Hepatic stellate cell (primary cell): ENCODE measurements at places on chromosomes 7 and 10.
A peak's percentile ranks its signal among the peaks of the same experiment; 100 is the strongest.

DNA sequence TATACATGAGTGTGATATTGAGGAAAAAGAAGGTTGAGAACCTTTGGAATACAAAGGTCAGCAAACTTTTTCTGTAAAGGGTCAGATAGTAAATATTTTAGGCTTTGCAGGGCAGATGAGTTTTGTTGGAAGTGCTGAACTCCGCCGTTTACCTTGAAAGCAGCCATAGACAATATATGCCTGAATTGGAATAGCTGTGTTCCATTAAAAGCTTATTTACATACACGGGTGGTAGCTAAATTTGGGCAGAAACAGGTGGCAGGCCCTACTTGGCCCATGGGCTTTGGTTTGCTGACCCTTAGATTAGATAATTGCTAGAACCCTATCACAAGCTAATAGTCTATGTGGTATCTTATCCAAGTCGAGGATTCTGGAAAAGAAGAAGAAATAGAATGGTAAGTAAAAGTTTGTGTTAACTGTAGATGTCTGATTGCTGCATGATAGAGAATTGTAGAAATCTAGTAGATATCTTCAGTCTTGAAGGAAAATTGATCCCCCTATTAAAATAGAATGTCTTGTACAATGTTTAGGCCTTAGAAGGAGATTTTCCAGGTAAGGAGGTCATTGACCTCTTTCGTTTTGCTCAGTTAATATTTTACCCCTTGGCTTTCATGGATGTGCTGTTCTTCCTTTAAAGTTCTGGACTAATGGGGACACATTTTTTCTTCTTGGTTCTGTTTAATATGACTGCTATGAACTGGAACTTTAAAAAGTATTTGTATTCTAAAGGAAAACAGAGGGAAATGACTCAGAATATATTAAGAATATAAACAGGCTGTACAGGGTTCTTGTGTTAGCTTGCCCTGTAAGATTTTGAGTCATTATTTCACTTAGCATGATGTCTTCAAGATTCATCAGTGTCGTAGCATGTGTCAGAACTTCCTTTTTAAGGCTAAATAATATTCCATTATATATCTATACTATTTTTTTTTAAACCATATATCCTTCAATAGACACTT lies 8.0 kb downstream of the RBM33 start:
- DNase-seq = peak; percentile 43

DNA sequence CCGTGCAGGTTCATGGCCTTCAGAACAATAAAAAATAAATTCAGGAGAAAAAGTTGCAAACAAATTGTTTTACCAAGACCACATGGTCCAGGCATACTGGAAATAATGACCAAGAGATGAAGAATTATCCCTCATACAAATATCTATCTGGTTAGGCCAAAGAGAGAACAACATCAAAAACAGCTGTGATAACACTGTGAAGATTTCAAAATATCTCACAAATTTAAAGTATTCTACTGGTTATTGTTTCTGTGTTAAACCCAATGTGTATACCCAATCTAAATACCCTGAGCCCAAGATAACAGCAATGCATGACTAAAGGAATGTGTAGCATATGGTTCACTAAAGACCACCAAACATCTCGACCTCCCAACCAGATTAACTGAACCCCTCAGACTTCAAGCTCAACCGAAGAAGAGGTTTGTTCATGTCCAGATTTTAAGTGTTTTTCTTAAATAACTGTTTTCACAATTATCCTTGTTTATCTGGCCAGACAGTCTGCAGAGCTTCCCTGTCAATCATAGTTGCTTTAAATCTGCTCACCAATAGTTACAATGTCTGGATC lies 10.9 kb downstream of the OR9A2 start:
- no peak for DNase-seq

GRCh38 chr7:155594961-155595366 lies 48.6 kb upstream of the CNPY1 start:
- no peak for DNase-seq

GRCh38 chr10:96660297-96660696 lies 60.0 kb downstream of the PIK3AP1 start:
- no peak for DNase-seq

DNA sequence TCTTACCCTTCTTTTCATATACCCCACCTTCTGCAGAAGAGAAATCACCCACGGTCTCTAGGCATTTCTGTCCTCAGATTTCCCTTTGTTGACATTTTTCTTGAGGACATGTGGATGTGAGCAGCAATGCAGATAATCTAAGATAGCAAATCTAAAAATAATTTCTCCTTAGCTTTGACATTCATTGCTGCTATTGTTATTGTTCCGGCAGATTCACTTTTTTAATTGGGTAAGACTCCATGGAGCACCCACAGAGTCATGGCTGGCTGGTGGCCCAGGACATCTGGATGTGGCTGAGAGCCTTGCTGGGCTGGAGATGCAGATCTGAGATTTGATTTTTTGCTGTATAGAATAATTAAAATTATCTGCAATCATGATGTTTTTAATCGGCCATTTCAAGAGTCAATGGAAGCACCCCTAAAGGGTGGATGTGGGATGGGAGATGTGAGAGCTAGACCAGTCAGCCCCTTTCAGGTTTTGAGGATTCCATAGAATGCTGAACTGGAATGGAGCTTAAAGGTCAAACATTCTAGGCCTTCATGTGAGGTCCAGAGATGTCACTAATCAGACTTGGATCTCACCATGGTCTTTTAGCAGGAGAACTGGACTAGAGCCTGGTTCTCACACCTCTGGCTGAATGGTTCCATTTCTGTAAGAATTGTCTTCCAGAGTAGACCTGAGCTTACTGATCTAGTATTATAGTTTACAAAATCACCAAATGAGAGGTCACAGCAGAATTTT lies 37.5 kb downstream of the TAS2R41 start:
- DNase-seq = no peak

- no peak for DNase-seq
These were observed 248.1 kb downstream of the PLXNA4 start for GRCh38 chr7:132328047-132328620.

GRCh38 chr10:77182803-77183202 lies 454.8 kb downstream of the KCNMA1 start:
- DNase-seq = no peak

GRCh38 chr10:30116041-30116491 lies 56.7 kb upstream of the JCAD start:
- no peak for DNase-seq

GRCh38 chr10:93435621-93436397 lies 46.3 kb downstream of the MYOF start:
- DNase-seq = peak; percentile 23

- DNase-seq = no peak
These were observed 39.3 kb downstream of the RABGEF1 start for GRCh38 chr7:66779669-66780409.

GRCh38 chr7:43735802-43736603 lies 6.7 kb upstream of the COA1 start:
- DNase-seq = no peak

DNA sequence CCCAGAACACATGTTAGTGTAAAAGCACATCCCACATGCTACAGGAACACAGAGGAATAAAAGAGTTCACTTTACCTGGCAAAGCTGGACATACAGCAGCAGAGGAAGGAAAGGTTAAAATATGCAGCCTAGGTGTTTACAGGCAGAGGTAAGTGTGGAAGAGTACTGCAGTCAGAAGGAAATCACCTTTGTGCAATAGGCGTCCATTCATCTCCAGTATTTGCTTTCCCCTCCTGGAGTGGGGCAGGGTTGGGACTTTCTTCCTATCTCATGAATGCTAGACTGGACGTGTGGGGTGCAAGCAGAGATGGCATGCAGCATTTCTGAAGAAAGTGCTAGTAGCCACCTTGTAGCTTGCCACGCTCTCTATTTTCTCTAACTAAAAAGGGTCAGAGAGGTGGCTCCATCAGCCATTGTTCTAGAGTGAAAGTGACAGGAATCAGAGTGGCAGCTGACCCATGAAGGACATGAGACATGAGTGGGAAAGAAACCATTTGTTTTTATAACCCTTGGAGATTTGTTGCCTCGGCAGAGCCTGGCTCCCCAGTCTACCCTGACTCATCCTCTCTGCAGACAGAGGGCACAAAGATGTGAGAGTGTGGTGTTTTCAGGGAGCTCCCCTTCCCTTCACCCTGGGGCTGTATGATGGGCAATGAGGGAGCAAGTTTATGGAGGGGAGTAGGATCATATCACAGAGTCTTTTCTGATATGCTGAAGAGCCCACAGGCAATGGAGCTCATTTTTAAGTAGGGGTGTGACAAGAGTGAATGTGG lies 101.2 kb upstream of the SEC61G start:
- no peak for DNase-seq

DNA sequence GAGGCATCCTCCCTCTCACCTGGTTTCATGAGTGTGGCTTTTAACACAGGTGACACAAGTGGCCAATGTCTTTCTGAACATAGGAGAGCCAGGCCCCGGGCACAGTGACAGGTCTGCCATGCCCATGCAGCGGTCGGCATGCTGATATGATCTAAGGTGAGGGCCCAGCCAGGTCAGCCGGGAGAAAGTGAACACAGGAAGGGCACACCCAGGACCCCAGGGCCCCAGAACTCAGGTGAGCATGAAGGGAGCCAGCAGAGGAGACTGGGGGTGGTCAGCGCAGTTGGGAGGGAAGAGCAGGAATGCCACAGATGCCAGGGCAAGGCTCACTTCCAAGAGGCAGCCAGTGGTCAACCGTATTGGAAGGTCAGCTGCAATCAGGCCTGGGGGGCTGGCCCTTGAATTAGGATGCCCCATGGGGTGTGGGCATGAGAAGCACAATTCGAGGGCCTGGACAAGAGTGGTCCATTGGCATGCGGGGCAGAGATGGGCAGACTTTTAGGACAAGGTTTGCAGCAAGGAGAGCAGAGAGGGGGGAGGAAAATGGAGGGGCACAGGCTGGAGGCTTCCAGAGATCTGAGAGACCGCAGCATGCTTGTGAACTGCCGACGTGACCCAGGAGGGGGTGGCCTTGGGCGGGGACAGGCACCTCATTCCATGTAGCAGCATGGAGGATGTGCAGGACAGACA lies 3.9 kb upstream of the INPP5A start:
- DNase-seq = no peak

GRCh38 chr7:32511791-32512190 lies 16.5 kb downstream of the AVL9 start:
- DNase-seq = no peak

- DNase-seq = no peak
These were observed 376.9 kb upstream of the NRG3 start for GRCh38 chr10:81498011-81498551.

DNA sequence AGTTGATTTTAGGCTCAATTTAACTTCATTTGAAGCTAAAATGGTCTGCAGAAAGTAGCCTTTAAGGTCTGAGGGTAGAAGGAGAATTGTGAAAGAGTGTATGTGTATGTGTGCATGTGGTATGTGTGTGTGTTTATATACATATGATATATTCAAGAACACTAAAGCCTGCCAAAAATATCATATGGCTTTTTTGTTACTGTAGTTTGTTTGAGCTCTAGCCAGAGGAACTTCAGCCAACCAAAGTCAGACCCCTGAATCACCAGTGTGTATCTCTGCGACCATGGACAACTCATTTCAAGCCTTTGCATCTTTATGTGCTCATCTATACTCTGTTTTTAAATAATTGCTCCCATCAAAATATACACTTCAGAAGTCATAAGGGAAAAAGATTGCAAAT lies 58.4 kb upstream of the HDAC9 start:
- DNase-seq = no peak

DNA sequence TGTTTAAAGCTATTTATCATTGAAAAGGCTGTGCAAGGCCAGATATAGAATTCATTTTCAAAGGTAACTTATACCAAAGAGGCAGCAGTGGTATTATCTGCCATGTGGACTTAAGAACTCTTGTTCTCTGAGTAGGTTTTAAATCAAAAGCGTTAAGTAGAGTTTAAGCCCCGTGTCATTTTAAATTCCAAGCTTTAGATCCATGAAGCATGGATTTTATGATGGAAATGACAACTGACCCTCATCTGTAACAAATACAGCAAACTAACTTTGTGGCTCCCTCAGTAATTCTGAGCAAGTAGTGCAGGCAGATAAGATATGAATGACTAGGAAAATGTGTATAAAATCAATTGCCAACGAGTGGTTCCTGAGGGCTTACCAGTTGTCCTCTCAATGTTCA lies 247.0 kb downstream of the WDR11 start:
- no peak for DNase-seq

DNA sequence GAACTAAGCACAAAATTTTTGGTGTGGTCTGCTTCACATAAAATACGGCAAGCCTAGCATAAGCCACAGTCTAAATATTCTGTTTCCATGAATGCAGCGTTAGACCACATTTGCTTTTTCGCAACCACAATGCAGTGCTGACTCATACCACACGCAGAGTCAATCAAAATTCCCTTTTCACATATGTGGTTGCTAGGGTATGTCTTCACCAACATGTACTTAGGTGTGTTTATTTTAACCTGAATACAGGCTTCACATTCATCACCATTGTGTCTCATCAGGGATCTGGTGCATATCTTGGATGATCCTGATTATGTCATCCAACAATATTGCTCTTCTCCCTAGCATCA lies 90.8 kb downstream of the CHN2 start:
- DNase-seq = no peak

DNA sequence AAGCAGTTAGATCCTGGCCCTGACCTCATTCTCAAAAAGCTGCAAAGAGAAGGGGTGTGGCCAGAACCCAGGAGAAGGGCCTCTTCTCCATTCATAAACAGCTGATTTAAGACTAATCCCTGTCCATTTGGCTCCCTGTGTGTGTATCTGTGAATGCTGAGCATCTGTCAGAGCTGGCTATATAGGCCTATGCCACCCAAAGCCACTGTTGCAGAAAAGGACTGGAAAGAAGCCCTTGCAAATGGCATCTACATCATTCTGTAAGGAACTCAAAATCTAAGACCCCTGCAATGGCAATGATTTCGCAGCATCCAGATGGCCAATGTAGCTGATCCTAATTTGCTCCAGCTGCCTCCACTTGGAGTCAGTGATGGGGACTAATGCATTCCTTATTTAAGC lies 384.5 kb downstream of the KCNMA1 start:
- DNase-seq = no peak

DNA sequence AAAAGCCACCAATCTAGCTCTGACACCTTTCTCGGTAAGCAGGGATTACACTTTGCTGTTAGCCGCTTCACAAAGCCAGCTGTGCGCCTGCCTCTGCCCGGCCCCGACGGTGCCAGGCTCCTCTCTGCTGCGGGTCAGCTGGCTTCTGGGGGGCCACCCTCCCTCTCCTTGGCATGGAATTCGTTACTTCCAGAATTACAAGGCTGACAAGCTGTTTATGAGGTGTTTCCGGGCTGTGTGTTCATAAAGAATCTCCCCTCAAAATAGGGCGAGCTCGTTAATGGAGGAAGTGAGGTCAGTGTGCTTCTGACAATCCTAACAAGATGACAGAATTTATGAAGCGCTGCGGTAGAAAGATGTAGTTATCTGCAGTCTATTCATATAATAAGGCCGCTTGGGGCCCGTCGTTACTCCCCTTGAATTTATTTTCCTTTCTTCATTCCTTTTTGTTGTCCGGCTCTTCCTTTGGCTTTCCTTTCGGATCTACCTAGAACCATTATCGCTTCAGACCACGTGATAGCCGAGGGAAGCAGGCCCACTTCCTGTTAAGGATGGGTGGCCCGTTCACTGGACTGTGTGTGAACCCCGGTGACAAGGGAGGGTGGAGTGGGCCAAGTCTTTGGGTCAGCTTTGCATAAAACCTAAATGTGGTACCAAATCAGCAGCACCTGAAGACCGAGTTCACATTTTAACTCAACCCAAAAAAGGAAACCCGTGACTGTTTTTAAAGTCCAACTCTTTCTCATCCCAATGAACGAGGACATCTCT lies 273.0 kb upstream of the YAE1 start:
- no peak for DNase-seq

- peak; percentile 48 for DNase-seq
These were observed 9.6 kb downstream of the UBTD1 start for GRCh38 chr10:97508342-97508741.
